ENCODE measurements at places on chromosomes 16 and 17.

DNA sequence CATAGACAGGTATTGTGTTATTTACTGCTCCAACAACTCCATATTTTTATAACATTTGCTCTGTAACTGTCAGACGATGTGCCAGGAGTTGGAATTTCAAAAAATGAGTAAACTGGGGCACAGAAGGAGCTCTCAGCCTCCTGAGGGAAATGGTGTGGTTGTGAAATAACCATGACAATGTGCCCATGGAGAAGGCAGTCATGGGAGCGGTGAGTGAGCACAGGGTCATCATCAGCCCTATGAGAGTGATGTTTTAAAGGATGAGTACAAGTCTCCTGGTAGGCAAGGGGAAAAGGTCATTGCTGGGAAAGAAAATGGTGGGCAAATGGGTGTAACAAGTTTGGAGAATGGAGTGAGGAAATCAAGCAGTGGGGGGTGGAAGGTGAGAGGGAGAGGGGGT lies 115.0 kb upstream of the SEC14L1 start:
- no peak for DNase-seq

GRCh38 chr16:477301-478157 lies 50.0 kb upstream of the CAPN15 start:
- DNase-seq = no peak

GRCh38 chr17:36880268-36880905 lies 56.9 kb upstream of the LHX1 start:
- DNase-seq = no peak

DNA sequence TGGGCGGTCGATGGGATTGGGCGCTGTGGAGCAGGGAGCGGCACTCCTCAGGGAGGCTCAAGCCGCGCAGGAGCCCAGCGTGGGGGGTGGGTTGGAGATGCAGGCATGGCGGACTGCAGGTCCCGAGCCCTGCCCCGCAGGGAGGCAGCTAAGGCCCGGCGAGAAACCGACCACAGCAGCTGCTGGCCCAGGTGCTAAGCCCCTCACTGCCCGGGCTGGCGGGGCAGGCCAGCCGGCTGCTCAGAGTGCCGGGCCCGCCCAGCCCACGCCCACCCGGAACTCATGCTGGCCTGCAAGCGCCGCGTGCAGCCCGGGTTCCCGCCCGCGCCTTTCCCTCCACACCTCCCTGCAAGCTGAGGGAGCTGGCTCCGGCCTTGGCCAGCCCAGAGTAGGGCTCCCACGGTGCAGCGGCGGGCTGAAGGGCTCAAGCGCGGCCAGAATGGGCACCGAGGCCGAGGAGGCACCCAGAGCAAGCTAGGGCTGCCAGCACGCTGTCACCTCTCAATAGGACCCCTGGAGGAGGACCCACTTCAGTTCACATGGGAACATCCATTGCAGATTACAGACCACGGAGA lies 20.5 kb upstream of the METTL16 start:
- no peak for DNase-seq

GRCh38 chr16:29146266-29146665 lies 161.4 kb downstream of the LAT start:
- DNase-seq = no peak

- peak; percentile 87 for DNase-seq
Observed at GRCh38 chr17:80169784-80170500, at the start of gene CARD14. CARD14 (plus strand) TSS chr17:80170030; CDS start chr17:80181439, 11,409 bp downstream.

- DNase-seq = no peak
Observed at GRCh38 chr17:42900460-42901331, at the start of gene G6PC1. G6PC1 (plus strand) TSS chr17:42900799; CDS start chr17:42900877, 78 bp downstream.

DNA sequence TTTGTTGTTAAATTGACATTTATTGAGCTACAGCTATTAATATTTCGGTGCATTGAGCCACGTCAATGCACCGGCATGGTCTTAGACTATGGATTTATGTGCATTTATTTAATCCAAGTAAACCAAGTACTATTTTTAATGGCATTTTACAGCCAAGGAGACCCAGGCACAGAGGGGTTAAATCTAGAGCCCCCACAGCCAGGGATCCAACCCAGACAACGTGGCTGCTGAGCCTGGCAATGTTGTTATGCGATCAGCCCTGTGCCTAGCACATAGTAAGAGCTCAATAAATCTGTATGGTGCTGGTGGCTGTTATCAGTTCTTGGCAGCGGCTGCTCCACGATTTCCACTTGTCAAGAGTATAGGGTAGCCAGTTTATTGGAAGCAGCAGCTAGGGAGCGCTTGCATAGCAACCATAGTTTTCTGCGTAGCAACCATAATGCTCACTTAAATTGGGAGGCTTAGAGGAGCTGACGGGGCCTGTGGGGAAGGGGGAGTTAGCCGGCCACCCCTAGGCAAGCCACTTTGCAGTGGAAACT lies 541 bp upstream of the RBBP6 start:
- no peak for DNase-seq

GRCh38 chr17:14302431-14303099 lies 1.7 kb downstream of the HS3ST3B1 start:
- peak; percentile 79 for DNase-seq

DNA sequence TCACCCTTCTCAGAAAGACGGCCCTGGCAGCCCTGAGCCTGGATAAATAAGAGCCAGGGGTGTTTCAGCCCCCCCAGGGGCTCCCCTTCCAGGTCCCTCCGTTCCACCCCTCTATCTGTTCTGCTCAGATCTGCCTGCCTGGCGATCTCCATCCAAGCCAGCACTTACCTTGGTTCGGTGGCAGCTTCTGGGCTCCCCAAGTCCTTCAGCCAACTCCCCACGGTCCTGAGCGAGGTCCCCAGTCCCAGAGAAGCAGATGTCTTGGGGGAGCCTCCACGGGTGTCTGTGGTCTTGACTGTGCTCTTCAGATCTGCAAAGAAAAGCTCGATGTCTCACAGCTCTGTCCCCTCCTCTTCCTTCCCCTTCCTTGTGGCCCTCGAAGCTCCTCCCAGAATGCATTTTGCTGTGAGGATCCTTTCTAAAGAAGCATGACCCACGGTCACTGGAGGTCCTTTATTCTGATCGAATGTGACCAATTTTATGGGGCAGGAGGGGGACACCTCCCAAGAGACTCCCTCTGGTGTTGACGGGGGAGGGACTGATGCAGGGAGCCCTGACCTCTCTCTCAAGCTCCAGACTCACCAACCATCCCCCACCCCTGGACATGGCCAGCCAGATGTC lies at the start of gene PIK3R6:
Gene PIK3R6, minus strand, starts transcription at position 314 of the 621 bp plus-strand sequence. CDS start 17,880 bp downstream, outside the sequence.
- DNase-seq = no peak

- no peak for DNase-seq
Observed at GRCh38 chr17:45387739-45388138, 44.9 kb downstream of the ARHGAP27 start.

DNA sequence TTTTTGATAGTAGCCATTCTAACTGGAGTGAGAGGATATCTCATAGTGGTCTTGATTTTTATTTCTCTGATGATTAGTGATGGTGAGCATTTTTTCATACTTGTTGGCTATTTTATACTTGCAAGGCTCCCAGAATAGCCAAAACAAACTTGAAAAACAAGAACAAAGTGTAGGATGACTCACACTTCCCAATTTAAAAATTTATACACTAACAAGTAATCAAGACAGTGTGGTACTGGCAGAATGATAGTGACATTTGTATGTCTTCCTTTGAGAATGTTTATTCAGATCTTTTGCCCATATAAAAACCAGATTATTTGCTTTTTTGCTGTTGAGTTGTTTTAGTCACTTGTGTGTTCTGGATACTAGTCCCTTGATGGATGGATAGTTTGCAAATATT lies 17.8 kb downstream of the SPECC1 start:
- no peak for DNase-seq

- no peak for DNase-seq
Observed at GRCh38 chr17:58420827-58421226, 3.5 kb upstream of the RNF43 start.

- no peak for DNase-seq
Observed at GRCh38 chr17:869086-869485, 86.9 kb downstream of the MRM3 start.

DNA sequence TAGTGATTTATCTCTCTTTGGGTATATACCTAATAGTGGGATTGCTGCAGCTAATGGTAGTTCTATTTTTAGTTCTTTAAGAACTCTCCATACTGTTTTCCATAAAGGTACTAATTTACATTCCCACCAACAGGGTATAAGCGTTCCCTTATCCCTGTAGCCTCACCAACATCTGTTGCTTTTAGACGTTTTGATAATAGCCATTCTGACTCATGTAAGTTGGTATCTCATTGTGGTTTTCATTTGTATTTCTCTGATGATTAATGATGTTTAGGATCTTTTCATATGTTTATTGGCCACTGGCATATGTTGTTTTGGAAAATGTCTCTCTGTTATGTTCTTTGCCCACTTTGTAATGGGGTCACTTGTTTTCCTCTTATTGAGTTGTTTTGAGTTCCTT lies 88.5 kb upstream of the ZNF267 start:
- no peak for DNase-seq

DNA sequence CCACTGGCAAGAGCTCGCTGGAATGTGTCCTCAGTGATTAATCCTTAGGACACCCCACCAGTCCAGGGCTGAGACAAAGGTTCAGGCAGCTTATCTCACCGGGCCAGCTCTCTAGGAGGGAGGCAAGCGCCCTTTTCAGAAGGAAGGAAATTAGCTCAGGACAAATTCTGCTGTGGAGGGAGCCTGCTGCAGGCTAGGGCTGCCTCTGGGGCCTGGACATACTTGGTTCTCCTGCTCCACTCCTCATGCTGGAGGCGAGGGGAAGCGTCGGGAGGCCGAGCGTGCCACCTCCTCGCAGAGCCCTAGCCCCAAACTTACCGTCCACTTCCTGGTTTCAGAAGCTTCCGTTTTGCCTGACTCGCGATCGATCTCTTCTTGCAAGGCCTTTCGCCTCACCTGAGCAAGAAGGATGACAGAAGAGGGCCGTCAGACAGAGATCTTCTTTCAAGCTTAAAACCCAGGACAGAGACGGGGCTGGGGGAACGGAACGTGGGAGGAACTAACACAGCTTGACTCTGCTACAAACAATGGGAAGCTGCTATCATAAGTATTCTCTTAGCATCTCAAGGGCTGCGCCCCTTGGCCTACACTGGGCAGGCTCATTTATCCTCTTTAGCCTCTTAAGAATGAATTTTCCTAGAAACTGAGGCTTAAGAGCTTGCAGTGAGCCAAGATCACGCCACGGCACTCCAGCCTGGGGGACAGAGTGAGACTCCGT lies 7.7 kb downstream of the KNOP1 start:
- DNase-seq = no peak

DNA sequence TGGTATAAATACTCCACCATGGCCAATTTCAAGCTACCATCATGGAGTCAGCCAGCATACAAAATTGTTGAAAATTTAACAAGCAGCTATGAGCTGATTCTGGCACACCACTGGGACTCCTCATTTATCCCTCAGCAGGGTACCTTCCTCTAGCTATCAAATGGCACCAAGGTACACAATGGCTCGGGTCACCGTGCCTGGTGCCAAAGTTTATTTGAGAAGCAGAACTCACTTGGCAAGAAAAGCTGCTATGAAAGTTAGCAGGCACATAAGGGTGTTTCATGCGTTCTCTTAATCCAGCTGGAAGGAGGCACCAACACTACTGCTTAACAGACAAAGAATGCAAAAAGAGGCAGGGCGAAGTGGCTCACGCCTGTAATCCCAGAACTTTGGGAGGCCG lies 51.6 kb downstream of the IKZF3 start:
- DNase-seq = no peak

DNA sequence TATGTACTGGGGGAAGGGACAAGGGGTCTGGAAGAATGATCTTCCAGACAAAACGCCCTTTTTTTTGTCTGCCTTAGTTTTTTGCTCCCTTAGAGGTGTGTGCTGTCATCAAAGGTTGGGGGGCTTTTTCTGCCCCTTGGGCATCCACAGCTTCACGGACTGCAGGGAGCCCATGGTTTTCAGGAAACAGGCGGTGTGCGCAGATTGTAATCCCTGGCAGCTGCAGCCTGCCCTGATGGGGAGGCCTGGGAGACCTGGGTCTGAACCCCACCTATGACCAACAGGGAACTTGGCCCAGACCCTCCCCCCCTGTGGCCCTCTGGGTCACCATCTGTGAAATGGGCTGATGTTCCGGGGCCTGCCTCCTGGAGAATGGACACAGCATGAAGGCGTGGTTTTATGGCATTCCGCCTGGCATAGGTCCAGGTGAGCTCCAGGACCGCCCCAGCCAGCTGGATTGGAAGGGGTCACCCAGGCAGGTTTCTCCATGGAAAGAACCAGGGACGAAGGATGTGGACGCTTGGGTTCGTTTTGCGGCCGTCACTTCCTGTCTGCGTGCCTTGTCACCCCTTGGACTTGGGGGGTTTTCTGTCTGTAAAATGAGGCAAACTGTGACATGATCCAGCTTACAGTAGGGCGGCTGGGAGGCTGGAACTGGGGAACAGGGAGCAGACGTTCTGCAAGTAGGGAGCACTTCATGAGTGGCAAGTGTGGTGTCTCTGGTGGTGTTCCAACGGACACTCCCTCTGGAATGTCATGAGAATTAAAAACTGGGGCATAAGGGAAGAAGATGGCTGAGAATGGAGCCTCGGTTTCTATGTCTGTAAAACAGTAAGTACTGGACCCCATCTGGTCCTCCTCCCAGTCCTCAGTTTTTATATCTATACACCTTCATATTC lies 1.5 kb downstream of the CPNE2 start:
- no peak for DNase-seq

GRCh38 chr16:70576431-70577255 lies 53.0 kb downstream of the SF3B3 start:
- DNase-seq = no peak

GRCh38 chr16:83789642-83790401 lies 18.0 kb upstream of the HSBP1 start:
- DNase-seq = no peak

DNA sequence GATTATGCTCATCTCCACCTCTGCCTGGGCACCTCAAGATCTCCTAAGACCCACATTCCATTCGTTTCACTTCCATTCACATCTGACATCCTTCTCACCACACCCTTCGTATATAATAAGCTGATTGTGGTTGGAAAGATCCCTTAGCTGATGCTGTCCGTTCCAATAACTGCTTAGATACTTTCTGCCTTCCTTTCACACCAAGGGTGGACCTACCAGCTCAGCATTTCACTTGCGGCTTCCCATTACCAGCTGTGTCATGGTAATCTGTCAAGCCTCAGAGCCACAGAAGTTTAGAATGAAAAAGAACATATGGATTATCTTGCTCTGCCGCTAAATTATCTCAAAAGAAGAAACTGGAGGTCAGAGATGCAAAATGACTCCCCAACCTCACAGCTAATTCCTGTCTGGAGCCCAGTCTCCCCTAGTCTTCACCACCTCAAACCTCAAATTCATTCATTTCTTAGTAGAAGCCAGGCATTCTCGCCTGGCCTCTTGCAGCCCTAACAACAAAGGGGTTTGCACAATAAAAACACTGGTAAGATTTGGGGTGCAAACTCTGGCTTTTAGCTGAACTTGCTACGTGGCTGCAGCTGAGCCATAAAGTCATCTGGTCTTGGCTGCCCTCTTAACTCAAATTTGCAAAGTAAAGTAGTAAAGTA lies 182.8 kb upstream of the HS3ST3A1 start:
- no peak for DNase-seq

DNA sequence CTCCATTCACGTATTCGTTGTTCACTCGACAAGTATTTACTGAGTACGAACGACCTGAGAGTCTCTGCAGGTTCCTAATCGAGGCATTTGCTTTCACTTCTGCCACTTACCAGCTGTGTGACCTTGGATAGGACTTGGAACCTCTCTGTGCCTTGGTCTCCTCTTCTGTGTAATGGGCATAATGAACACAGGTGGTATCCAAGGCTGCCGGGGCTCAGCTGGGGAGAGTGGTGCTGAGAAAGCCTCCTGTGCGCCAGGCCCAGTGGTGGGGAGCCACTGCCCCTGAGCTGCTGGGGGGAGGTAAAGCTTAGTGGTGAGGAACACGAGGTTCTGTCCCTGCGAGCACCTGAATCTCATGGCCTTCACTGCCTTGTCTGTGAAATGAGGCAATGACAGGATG lies 150.7 kb downstream of the IRF8 start:
- no peak for DNase-seq

All from breast epithelium (tissue), 4 donors.